ENCODE measurements at places on chromosomes 12 and 14.

GRCh38 chr14:70257526-70257925, 68.8 kb upstream of the SLC8A3 start:
- DNase-seq, result peak; percentile 42

GRCh38 chr14:58258156-58258555, 13.5 kb downstream of the PSMA3 start:
- no peak for DNase-seq

- no peak for DNase-seq
These were observed 129.5 kb downstream of the ETV6 start for GRCh38 chr12:11778713-11779685.

GRCh38 chr12:32298917-32299316, 100.4 kb upstream of the FGD4 start:
- DNase-seq, result no peak

GRCh38 chr12:4900327-4900726, 9.4 kb upstream of the KCNA1 start:
- no peak for DNase-seq

- no peak for DNase-seq
These were observed 156.0 kb upstream of the PLEKHG7 start for GRCh38 chr12:92546635-92547348.

GRCh38 chr12:29771786-29772185, 12.0 kb downstream of the TMTC1 start:
- no peak for DNase-seq

DNA sequence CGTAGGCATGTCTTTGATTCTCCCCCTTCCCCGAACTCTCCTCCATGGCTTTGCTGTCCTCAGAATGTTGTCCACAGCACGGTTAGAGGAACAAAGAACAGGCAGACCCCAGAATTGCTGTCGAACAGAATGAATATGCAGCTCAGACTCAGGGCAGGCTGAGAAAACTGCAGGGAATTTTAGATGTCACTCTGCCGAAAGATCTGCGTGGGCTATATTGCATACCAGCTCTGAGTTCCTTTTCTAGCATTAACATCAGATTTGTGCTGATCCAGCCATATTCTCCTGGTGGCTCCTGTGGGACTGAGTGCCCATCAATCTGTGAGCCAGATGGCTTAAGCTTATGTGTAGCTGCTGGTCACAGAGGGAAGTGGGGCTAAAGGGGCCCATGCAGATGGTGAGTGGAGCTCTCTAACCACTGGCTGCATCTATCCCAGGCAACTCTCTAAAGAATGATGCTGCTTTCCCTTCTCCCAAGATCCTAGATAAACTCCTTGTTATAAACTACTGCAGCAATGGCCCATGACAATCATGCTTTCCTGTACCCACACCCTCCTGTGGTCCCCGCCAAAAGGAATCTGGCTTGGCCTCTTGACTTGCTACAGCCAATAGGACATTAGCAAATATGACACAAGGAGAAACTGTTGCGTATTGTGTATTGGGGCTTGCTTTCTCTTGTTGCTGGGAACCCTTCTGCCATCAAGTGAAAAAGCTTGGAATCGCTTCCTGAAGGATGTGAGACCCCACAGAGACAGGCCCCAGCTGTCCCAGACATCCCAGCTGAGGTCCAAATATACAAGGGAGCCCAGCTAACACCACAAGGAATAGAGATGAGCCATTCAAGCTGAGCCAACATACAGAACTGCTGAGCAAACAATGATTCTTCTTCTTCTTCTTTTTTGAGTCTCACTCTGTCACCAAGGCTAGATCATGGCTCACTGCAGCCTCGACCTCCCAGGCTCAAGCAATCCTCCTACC, 101.3 kb downstream of the FOXN3 start:
- no peak for DNase-seq

- no peak for DNase-seq
These were observed 117.3 kb upstream of the PZP start for GRCh38 chr12:9325471-9325870.

GRCh38 chr14:28077021-28077420, 689.6 kb upstream of the FOXG1 start:
- no peak for DNase-seq

- DNase-seq, result no peak
These were observed 390 bp downstream of the BRAP start for GRCh38 chr12:111685322-111685810.

DNA sequence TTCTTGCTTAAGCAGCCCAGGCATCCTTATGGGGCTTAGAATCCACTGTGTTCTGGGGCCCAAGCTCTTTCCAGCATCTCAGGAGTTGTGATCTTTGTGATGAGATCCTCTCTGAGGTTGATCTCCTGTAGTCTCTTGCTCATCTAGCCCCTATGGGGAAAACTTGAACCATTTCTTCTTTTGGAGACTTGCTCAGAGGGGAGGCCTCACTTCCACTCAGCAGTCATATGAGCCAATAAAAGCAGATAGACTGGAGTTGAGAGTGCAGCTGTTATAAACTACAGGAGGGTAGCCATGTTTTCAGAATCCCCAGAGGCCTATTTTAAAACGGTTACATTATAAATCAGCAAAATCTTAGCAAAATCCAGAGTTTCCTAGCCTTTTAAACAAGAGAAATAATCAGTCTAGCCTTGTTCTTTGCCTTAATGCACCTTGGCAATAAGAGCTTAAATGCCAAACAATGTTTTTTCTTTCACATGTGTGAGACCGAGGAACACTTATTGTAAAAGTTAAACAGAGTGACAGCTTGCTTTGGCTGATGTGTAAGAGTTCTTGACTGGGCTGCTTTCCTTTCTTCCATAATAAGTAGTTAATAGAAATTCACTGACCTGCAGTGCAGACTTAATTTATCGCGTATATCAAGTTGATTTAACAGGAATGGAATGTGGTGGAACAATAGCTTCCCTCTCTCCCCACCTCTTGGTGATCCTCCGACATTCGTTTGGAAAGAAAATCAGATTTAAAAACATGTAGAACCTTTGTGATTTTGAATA, 168.3 kb downstream of the NEDD1 start:
- no peak for DNase-seq

DNA sequence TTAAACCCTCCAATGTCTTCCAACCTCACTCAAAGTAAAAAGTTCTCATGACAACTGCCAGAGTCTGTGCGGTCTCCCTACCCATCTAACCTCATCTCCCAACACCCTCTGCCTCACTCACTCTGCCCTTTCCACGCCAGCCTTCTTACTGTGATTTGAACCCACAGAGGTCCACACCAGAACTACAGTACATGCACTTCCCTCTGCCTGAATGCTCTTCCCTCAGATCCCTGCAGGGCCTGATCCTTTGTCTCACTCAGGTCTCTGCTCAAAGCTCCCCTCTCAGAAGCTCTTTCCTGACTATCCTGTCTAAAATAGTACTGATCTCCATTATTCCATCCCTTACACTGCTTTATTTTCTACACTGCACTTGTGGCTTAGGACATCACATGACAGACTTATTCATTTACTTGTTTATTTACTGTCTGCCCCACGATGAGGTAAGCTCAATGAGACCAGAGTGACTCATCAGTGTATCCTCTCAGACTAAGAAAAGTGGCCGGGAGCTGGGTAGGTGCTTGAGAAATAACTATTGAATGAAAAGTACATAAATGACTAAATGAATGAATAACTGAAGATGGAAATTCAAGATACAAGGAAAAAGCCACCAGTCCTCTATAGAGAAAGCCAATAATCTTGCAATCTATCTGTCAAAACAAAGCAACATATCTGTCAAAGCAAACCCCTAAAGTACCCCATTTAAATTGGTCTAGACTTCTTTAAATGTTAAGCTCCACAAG, 17.1 kb downstream of the POMT2 start:
- DNase-seq, result peak; percentile 66

- DNase-seq, result peak; percentile 95
These were observed at the start of gene SNRPF for GRCh38 chr12:95858451-95859343. SNRPF (plus strand) TSS chr12:95858952; CDS start chr12:95859074, 122 bp downstream.

GRCh38 chr14:55097881-55098560, 31.0 kb upstream of the LGALS3 start:
- DNase-seq, result peak; percentile 81

DNA sequence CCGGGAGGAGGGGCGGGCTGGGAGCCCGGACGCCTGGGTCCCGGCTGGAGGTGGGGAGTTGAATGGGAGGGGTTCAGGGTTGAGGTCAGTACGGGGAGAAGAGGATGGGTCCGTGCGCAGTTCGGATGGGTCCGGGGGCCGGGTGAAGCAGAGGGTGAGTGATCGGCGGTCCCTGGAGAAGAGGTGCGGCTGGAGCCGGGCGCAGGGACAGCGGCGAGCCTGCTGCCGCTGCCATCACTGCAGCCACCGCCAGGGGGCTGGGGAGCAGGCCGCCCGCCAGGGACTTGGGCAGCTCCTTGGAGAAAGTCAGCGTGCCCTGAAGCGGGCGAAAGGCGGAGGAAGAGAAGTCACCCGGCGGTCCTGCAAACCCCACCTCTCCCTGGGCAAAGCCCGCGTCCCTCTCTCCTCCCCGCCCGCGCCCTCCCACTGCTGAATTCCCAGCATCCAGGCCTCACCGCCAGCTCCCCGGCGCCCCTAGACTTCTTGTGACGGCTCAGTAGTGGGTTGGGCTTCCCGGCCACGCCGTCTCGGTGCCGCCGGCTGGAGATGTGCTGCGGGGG, 6.0 kb upstream of the GPR84 start:
- peak; percentile 45 for DNase-seq

GRCh38 chr12:121812921-121813896, 9.4 kb downstream of the SETD1B start:
- no peak for DNase-seq

GRCh38 chr12:56189099-56189917, at the start of gene SMARCC2:
SMARCC2 (minus strand) TSS chr12:56189483; CDS start chr12:56189461, 22 bp downstream.
- DNase-seq, result peak; percentile 92

- DNase-seq, result peak; percentile 81
These were observed 38.5 kb downstream of the NFKBIA start for GRCh38 chr14:35366056-35366451.

DNA sequence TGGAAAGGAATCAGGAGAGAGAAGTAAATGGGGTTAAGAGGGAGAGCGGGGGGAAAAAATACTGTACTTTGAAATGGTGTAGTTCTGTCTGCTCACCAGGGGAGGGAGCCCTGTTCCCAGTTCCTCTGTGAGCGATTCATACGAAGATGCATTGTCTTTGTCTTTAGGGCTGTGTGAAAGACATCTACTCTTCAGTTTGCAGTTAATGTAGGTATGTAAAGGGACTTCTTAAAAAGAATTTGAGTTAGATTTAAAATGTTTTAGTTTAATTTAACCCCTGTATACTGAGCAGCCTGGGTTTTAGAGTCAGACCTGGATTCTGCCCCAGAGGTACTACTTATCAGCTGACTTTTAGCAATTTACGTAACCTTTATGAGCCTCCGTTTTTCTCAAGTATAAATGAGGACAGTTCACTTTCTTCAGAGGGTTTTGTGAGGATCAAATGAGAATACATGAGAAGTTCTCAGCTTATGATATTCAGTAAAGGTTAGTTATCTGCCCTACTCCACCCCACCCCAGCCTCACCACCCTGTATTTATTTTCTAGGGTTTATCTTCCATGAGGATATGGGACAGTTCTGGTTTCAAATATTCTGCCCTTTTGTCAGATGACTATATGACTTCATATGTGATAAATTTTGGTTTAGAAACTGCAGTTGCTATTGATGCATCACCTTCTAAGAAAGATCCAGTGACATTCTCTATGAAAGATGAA, 82.5 kb upstream of the EVL start:
- DNase-seq, result peak; percentile 71

- no peak for DNase-seq
These were observed 767 bp upstream of the KCNMB4 start for GRCh38 chr12:70365398-70365647.

DNA sequence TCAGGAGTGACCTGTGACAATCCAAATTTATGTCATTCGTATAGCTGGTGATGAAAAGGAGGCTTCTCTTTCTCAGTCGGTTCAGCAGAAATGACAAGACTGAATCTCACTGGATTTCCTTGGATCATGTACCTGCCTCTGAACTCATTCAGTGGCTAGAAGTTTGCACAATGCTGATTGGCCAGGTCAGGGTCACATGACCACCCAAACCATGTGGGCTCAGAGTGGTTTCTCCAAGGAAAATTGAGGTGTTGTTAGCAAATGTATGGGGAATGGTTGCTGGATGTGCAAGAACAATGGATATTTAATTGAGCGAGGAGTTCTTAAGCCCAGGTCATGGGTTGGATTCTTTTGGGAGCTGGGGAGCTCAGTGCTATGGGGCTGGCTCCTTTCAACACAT, 227.5 kb downstream of the AACS start:
- DNase-seq, result no peak

GRCh38 chr14:59847711-59848110, 22.9 kb downstream of the RTN1 start:
- no peak for DNase-seq

DNA sequence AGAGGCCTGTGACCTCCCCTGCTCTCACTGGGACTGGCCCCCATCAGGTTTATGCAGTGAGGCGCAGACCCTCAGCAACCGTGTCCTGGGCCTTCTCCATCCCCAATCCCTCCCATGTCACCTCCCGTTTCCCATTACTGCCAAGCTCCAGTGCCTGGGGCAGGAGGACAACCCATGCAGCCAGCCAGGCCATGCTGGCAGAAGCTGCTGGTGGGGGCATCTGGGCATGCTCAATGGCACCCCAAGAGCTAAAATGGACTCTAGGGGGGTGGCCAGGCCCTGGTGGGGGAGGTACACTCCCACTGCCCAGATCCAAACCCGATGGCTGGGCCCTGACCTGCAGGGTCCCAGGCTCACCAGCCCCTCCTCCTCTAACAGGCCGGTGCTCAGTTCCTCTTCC, 20.5 kb upstream of the GPR132 start:
- no peak for DNase-seq

DNA sequence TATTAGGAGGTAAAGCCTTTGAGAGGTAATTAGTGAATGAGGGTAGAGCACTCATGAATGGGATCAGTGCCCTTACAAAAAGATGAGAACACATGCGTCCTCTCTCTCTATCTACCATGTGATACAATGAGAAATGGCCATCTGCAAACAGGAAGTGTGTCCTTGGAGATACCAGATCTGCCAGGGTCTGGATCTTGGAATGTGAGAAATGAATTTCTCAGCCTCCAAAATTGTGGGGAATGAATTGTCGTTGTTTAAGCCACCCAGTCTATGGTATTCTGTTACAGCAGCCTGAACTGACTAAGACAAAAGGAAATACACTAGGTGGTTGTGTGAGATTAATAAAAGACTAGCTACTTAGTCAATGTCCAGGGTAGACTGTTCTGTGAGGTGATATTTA, 366.6 kb downstream of the NELL2 start:
- DNase-seq, result no peak

DNA sequence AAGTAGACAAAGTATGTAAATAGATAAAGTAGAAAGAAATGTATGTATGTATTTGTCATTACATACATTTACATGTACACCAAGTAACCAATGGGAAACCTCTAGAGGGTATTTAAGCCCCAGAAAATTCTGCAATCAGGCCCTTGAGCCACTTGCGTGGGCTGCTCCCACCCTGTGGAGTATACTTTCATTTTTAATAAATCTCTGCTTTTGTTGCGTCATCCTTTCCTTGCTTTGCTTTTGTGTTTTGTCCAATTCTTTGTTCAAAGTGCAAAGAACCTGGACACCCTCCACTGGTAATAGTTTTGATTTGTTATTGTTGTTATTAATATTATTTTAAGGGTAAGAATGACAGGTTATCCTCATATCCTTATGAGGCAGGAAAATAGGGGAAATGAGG, 21.8 kb downstream of the CAPS2 start:
- DNase-seq, result no peak

- no peak for DNase-seq
These were observed 18.9 kb upstream of the ATP5MC2 start for GRCh38 chr12:53694756-53695151.

GRCh38 chr12:8038659-8039114, 6.2 kb downstream of the FOXJ2 start:
- peak; percentile 35 for DNase-seq

- peak; percentile 56 for DNase-seq
These were observed 14.4 kb upstream of the CD27 start for GRCh38 chr12:6430124-6430989.
